Endothelial cell of coronary artery (primary cell): ENCODE measurements at places on chromosomes 2 and 18. TPM values are rescaled to one million over a fixed set of nuclear protein-coding genes. Genes with fewer than 3 reads are reported as not detected.

The KCTD1 gene
- total RNA-seq, result 11.5 TPM in 2 replicates

The TEX44 gene
- total RNA-seq, result not detected in 2 replicates

The CD226 gene
- total RNA-seq, result 0.09 TPM in 2 replicates

The GDF7 gene
- total RNA-seq, result 1.5 and 3.6 TPM in 2 replicates
